ENCODE measurements at places on chromosomes 4 and X.

GRCh38 chr4:84995386-84995785 is 28.9 kb upstream of the WDFY3 start:
- no peak for DNase-seq

DNA sequence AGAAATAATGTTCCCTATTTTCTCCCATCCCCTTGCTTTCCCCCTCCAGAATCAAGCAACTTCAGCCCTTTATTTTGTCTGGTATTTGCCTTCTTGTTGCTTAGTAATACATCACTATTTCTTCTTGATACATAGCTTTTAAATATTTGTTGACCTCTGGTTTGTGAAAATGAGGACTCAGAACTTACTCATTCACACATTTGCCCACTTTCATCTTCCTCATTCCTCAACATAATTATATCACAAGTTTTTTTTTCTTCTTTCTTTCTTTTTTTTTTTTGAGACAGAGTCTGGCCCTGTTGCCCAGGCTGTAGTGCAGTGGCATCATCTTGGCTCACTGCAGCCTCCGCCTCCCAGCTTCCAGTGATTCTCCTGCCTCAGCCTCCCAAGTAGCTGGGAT is 28.9 kb upstream of the NDUFC1 start:
- DNase-seq, result no peak

DNA sequence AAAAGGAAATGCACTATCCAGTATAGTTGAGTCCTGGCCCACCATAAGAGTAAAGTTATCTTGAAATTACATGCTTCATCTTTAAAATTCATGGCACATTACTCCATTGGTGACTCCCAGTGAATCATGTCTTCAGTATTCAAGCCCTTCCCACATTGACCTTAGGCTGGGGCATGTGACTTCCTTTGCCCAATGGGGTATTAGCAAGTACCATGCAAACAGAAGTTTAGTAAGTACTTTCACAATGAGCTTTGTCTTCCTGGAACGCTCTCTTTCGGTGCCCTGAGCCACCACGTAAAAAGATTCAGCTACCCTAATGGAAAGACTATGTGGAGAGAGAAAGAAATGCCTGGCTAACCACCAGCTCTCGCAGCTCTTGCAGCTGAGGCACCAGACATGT is 235.4 kb downstream of the HNRNPD start:
- DNase-seq, result no peak

- no peak for DNase-seq
Observed at GRCh38 chr4:139584784-139585183, 28.8 kb upstream of the SETD7 start.

DNA sequence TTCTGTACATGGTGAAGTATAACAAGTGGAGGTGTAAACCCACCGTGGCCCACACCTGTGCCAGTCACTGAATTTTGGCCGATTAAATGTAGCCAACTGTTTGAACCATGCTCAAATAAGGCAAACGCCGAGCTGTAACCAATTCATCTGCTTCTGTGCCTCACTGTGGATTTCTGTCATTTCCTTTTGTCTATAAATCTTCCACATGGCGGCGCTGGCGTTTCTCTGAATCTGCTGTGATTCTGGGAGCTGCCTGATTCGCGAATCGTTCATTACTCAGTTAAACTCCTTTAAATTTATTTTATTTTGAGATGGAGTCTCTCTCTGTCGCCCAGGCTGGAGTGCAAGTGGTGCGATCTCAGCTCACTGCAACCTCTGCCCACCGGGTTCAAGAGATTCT is 19.2 kb downstream of the SUPT20HL2 start:
- no peak for DNase-seq

DNA sequence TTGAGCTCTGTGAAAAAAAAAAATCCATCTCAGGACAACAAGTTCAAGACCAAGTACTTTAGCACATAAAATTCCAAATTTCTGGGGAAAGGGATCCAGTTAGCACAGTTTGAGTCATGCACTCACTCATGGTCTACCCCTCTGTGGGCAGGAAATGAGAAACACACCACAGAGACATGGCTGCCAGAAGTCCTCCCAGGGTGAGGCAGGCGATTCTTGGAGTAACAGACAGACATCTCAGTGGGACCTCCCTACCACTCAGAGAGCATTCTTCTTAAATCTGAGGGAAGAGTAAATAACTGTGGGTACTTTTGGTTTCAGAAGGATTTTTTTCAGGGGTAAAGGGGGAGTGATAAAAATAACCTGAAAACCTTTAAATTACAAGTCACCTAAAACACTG is 14.1 kb downstream of the CXCL1 start:
- DNase-seq, result no peak

DNA sequence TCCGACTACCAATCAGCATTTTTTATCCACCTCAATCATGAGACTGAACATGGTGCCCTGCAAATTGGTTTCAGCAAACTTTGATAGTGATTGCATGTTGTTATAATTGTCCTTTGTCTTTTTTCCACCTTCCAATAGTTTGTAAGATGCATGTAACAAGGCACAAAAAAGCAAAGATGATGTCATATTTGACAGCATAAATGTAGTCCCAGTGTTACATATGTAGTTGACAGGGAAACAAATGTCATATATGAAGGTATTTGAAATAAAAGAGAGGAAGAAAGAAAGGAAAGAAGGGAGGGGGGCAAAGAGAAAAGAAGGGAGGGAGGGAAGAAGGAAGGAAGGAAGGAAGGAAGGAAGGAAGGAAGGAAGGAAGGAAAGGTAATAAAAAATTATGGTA is 441.7 kb upstream of the CPEB2 start:
- no peak for DNase-seq

DNA sequence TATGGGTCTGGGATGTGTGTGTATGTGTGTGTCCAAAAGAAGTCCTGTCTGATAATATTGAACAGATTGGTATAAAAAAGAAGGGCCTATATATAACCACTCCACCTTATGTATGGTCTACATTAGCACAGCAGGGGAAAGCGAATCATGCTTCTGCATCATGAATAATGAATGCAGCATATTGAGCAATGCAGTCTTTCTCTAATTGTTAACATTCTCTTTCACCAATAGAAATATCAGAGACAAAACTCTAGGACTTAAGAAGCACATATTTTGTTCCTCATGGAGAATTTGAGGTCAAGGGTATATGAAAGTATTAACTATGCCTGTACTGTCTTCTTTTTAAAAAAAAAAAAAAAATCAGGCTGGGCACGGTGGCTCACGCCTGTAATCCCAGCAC is 264.3 kb upstream of the NOCT start:
- no peak for DNase-seq

DNA sequence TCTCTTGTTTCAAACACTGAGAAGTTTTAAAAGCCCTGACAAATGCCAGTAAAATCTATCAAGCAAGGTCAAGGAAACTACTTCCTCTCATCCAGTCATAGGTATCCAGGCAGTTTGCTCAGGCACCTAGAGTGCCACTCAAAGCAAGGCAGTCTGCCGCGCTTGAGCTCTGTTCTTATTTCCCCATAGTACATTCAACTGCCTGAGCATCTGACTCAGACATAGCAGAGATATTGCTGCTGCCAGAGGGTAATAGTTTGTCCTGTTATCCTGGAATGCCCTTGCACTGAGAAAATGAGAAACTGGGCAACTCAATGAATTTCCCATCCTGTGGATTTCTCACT is 16.1 kb upstream of the ATP8A1 start:
- no peak for DNase-seq

GRCh38 chr4:8130346-8131066 is 28.1 kb downstream of the ABLIM2 start:
- DNase-seq, result no peak

GRCh38 chrX:1883772-1884171 is 268.9 kb downstream of the ASMT start:
- no peak for DNase-seq

DNA sequence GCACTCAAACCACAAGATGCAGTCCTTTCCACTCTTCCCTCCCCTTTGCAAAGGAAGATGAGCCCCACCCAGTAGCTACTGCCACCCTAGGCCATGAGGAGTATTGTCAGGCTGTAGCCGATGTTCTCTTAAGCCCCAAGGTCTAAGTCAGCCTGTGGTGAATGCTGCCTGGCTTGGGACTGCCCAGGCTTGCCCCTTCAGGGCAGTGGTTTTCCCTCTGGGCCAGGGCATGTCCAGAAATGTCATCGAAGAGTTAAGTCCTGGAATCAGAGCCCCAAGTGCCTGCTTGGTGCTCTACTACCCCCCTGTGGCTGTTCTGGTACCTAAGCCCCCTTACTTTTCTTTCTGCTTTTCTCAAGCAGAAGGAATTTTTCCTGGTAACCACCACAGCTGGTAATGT is 11.8 kb upstream of the PGK1 start:
- no peak for DNase-seq

DNA sequence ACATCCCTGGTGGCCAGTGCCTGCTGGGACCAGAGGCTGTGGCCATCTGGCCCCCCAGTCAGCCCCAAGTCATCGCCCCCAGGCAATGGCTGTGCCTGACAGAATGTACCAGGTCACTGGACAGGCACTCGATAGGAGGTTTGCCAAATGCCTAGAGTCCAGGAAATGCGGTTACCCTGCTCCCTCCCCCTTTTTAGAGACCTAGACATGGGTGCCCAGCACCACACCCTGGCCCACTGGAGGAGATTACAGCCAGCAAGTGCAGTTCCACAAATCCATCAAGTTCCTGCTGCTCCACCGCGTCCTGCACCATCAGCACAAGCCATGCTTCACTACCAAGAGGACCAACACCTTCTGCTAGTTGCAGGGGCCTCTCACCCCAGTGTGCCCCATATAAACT is 16.2 kb upstream of the ZFX start:
- no peak for DNase-seq

- no peak for DNase-seq
Observed at GRCh38 chr4:118957722-118958445, 69.2 kb downstream of the SYNPO2 start.

DNA sequence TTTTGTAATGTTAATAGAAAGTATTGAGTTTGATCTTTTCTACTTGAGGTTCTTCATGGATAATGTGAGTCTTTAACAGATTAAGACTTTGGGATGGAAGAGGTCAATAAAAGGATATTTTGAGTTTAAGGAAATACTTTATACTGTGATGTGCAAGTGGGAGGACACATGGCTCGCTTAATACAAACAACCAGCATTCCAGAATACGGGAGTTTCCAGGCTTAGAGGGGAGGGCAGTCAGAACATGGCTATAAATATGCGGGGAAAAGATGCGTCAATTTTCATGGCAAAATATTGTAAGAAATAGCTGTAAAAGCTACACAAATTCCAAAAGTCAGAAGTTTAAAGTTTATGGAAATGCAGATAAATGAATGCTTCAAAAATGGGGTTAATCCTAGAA is 192.3 kb downstream of the AASDH start:
- no peak for DNase-seq

DNA sequence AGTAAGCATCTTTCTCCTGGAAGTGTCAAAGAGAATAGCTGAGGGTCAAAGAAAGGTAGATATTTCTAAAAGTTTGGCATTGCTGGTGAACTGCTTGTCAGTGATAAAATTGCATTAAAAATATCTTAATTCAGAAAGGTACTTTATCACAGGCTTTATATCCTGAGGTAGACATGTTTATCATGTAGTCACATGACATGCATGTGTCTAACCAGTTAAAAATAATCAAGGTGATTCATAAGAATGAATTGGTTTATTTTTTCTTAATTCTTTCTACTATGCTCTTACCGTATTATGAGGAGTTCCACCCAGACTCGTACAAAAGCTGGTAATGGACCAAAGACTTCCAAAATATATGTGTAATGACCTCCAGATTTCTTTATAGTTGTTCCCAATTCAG is 6.1 kb downstream of the SLC7A11 start:
- no peak for DNase-seq
